Esophagus squamous epithelium (tissue), 5 donors: ENCODE measurements at places on chromosomes 7 and 10.

DNA sequence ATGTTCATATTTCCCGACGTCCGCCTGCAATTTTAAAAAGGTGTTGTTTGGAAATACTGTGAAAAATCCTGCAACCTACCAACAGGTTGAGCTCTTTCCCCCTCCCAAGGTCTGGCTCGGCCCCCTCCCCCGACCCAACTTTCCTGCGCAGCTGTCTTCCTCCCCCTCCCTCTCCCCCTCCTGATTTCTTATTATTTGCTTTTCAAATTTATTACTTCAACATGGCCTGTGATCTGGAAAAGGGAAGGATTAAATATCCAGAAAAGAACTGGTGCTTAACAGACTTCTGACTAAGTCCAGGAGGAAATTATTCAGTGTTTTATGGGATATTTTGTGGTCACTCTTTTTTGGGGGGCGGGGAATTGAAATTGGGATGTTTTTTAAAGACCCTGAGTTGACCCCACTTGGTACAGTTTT lies 2.4 kb downstream of the ARID5B start:
- DNase-seq = no peak

DNA sequence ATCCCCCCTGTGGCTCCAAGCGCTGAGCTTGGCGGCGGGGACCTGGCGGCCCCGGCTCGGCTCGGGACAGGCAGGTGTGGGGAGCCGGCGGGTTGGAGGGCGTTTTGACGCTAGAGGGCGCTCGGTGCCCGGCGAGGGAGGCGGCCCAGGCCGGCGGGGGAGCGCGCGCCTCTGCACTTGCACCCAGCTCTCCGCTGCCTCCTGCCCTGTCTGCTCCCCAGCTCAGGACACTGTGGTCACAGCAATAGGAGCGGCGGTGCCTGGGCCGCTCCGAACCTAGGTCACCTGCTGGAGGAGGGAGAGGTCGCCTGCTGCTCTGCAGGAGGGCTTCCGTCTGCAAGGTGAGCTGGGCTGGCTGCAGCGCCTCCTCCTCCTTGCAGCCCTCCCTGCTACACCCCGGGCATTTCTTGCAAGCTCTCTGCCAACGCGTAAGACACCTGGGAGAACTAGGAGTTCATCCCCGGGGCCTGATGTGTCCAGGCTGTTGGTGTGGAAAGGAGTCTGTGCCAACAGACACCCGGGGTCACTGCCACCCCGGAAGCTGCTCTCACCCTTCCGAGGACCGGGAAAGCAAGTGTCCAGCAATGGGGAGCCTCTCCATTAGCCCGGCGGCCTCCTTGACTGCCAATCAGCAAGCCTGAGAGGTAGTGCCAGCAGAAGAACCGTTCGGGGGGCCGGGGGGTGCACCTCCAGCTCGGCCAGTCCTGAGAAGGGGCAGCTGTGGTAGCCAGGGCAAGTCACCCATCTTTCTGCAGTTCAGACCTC lies 620.4 kb downstream of the GALNT17 start:
- no peak for DNase-seq

GRCh38 chr10:79239275-79239779 lies 107.9 kb upstream of the PPIF start:
- no peak for DNase-seq

- no peak for DNase-seq
Measured at GRCh38 chr7:137949416-137950262, 52.2 kb downstream of the CREB3L2 start.

- no peak for DNase-seq
Measured at GRCh38 chr7:80150611-80151273, 16.1 kb downstream of the GNAI1 start.

DNA sequence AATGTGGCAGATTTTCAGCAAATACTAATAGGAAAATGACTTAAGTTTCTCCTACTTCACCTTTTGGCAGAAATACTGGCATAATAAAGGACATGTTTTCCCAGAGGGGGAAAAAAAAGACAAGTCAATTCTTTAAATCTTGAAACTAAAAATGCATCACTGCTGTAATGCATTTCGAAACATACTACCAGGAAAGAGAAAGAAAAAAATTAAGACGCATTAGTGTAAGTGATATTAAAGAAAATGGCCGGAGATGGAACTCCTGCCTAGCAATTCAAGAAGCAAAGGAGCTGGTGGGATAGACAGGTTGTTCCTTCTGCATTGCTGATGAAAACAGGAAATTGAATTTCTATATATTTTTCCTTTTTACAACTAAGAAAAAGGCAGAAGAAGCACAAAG lies 3.2 kb downstream of the ACTR1A start:
- no peak for DNase-seq

DNA sequence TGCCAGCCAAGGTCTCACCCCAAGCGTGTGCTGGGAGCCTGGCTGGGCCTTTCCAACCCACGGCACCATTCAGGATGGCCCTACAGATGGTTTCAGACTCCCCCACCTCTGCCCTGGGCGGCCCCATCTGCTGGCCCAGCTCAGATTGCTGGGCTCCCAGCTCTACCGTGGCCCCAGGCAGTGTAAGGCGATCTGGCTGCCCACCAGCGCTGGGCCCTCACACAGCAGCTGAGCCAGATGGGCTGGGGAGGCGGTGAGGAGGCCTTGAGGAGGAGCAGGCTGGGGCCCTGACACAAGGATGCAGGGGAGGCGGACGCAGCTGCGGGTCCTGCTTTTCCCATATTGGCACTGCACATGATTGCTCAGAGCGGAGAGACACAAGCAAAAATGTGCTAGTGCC lies 162.8 kb downstream of the NRF1 start:
- no peak for DNase-seq
